ENCODE measurements at places on chromosomes 13 and 19.

DNA sequence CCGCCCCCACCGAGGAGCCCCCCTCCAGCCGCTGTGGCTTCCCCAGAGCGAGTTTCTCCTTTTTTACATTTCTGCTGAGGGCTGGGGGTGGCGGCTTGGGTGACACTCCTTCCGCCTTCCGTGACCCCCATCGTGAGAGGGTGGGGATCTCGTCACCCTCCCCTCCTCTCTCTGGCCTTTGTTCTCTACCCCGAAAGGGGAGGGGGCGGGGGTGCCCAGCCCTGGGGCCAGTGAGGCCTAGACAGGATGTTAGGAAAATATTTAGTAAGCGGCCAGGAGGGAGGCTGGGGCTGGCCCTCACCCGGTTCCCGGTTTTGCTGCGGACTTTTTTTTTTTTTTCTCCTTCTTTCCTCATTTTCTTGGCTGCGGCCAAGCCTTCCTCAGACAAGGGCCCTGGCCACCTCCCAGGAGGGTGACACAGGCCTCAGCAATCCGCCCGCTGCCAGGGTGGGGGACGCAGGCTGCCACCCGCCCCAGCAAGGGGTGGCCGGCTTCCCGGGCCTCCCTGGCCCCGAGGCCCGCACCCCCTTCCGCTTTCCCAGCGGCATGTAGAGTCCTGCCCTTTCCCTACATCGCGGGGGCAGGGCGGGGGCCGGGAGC, 3.9 kb downstream of the MIDN start:
- DNase-seq = peak; percentile 86

DNA sequence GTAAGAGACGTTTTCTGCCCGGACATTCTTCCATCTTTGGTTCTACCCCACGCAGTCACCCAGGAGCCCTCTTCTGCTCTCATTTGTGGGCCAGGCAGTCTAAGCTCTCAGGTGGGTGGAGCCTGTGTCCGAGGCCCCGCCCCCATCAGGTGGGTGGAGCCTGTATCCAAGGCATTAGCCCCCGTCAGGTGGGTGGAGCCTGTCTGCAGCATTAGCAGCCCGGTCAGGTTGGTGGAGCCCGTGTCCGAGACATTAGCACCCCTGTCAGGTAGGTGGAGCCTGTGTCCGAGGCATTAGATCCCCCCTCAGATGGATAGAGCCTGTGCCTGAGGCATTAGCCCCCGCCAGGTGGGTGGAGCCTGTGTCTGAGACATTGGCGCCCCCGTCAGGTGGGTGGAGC, 45.5 kb upstream of the C13orf46 start:
- peak; percentile 60 for DNase-seq

GRCh38 chr13:111609631-111610030, 289.2 kb downstream of the TEX29 start:
- no peak for DNase-seq

- DNase-seq = no peak
Measured at GRCh38 chr13:97849305-97849704, 104.2 kb upstream of the IPO5 start.

DNA sequence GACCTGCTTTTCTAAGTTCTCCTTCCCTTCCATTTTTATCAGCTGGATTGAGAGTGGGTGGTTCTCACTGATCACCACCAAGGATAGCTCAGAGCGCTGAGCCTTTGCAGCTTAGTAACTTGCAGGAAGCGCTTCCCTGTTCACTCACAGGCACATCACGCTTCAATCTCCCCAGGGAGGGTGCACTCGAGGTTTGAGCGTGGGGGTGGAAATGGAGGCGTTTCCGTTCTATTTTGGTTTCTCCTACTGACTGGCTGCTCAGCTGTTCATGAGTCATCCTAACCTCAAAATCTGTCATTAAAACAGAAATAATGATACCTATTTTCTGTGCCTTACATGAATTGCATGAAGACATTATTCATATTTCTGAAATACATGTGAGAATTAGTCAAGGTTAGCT, 292.1 kb downstream of the SPRY2 start:
- DNase-seq = peak; percentile 31

DNA sequence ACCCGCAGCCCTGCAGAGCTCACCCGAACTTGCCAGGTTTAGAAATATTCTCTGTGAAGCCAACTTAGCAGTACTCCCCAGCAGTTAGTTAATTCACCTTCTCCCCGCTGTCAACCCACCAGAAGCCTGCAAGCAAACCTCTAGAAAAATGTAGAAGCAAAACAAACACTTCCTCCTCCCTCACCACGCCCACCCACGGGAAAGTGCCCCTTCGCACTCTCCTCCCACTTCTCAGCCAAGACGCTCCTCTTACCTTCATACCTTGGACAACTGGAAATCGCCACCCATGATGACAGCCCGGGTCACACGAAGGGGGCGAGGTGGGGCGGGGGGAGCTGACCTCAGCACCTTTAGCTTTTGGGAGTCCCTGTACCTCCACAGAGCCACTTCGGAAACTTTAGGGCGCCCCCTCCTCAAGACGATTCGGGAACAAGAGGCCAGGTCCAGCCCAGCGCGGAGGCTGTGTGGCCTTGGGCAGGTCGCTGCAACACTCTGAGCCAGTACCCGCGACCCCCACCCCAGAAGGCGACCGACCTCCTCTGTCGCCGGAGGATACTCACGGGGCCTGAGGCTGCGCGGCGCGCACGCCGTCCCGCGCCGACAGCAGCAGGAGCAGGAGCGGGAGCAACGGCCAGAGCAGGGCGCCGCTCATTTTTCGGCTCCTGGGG, 485 bp downstream of the CPAMD8 start:
- DNase-seq = peak; percentile 6

DNA sequence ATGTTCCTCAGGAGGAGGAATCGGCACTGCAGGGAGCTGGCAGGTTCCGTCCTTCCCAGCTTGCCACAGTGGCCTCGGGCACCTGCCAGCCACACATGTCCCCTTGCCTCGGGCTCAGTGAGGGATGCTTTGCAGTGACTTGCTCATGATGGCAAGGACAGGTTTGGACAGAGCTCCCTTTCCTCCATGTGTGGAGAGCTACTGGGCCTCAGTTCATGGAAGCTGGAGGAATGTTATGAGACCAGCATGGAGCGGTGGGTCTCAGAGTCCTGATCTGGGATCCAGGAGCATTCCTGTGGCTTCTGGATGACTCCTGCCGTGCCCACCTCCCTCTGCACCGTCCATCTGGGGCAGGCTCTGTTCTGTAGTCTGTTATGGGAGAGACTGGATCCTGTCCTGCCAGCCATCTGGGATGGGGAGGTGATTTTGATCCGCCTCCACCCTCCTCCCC, 59.2 kb downstream of the SIPA1L3 start:
- DNase-seq = no peak

DNA sequence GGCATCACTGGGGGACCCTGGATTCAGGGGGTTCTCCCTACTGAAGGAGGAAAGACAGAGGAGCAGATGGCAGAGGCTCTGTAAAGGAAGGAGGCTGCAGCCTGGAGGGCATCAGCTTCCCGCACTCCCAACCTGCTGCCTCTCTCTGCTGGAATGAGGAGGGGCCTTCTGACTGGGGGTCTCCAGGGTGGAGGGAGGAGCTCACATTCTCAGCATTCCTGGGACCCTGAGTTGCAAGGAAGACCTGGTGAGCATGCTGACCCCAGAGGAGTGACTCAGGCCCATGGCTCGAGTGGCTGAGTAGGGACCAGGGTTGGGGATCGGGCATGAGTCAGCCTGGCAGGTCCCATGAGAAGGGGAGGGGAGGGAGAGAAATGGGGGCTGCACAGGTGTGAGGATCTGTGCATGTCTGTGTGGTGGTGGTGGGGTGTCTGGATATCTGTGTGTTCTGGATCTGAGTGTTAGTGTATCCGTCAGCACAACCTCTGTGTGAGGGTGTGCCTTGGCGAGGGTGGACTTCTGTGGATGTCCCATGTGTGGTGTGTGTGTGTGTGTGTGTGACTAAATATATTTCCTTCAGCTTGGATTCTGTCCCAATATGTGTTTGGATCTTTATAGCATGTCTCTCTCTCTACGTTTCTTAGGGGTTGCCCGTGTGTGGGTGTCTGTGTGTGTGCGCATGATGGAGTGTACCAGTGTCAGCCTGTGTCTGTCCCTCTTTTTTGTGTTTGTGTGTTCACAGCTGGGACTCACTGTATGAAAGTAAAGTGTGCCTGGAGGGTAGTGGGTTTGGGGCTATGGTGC, 4.6 kb downstream of the AXL start:
- DNase-seq = no peak

- no peak for DNase-seq
Measured at GRCh38 chr13:73939603-73940002, 194.6 kb downstream of the KLF12 start.

- DNase-seq = no peak
Measured at GRCh38 chr13:30222254-30222653, 85.1 kb downstream of the KATNAL1 start.

DNA sequence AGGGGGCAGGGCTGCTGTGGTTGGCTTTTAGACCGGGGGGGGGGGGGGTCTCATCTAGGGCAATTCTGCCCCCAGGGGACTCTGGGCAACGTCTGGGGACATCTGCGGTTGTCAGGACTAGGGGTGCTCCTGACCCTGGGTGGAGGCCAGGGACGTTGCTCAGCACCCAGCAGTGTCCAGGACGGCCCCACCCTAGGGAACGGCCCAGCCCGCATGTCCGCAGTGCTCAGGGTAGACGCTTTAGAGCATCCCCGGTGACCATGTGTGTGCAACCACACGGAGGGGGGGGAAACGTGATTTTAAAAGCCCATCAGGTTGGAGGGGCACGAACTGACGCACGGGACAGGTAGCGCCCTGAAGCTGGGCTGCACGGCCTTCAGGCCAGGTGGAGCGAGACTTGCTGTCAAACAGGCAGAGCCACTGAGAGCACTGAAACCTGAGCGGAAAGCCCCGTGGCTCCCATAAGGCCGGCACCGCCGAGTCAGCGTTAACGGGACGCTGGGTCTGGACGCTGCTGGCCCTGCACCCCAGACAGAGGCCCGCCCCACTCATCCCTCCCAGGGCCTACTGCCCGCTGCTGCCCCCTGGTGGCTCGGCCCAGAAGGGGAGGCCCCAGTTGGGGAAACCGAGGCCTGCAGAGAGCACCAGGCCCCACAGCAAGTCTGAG, 8.3 kb downstream of the CACTIN start:
- peak; percentile 46 for DNase-seq

GRCh38 chr19:10554760-10555609, 10.8 kb downstream of the KRI1 start:
- DNase-seq = no peak

GRCh38 chr19:21617740-21618339, 112.4 kb downstream of the ZNF429 start:
- DNase-seq = no peak

DNA sequence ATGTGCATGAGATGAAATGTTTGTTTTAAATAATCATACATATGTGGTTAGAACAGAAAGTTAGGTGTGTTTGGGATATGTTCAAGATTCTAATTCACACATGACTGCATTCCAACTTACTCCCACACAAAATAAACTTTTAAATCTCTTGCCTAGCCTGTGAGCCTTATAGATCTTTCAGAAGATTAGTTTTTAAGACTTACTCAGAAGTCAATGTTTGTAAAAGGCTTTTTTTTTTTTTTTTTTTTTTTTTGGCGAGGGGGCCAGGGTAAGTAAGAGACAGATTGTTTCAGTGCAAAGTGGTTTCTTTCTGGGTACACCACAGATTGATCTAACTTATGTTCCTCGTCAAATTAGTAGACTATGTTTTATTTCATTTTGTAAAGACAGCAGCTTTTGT, 39.1 kb downstream of the GPR180 start:
- no peak for DNase-seq

GRCh38 chr19:18780631-18781030, 10.5 kb downstream of the COMP start:
- no peak for DNase-seq

GRCh38 chr19:39180749-39181148, 16.0 kb upstream of the NCCRP1 start:
- no peak for DNase-seq

DNA sequence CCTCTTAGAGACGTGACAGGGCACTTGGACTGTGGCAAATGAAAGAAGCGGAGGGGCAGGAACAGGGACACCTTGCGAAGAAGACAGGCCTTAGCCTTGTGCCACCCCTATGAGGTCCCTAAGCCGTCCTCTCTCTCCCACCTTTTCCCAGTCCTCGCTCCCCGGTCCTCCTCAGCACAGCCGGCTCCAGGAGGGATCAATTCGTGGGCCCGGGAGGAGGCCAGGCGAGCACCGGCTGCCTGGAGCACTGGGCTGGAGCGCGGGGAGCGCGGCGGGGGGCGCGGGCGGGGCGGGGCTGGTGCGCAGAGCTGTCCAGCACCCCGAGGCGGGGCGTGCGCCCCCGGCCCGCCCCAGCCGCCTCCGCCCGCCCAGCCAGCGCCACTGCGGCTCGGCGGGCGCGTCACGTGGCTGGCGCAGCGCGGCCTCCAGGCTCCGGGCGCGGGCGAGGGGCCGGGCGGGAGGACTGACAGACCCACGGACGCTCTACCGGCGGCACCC, at the start of gene LRP3:
TSS of gene LRP3 (plus strand) at position 466 of the 498 bp plus-strand sequence. CDS start 456 bp downstream, outside the sequence.
- no peak for DNase-seq

DNA sequence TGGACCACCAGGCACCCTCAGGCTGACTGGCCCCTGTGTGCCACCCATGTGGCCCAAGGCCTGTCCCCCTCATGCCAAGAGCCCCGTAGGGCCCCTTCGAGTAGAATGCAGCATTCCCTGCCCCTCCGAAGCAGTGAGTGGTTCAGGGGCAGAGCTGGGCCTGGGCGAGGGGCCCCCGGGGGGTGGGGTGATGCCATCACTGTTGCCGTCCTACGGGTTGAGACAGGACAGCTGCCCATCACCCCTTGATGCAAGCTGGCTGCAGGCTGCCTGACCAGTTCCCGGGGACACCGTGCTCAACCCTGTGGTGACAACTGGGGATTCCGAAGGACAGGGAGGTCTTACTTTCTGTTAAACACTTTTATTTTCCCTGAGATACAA, 4.7 kb downstream of the SBNO2 start:
- DNase-seq = no peak

GRCh38 chr19:10116085-10116865, 3.4 kb downstream of the EIF3G start:
- no peak for DNase-seq

GRCh38 chr13:29859971-29860370, 9.6 kb upstream of the UBL3 start:
- DNase-seq = no peak

DNA sequence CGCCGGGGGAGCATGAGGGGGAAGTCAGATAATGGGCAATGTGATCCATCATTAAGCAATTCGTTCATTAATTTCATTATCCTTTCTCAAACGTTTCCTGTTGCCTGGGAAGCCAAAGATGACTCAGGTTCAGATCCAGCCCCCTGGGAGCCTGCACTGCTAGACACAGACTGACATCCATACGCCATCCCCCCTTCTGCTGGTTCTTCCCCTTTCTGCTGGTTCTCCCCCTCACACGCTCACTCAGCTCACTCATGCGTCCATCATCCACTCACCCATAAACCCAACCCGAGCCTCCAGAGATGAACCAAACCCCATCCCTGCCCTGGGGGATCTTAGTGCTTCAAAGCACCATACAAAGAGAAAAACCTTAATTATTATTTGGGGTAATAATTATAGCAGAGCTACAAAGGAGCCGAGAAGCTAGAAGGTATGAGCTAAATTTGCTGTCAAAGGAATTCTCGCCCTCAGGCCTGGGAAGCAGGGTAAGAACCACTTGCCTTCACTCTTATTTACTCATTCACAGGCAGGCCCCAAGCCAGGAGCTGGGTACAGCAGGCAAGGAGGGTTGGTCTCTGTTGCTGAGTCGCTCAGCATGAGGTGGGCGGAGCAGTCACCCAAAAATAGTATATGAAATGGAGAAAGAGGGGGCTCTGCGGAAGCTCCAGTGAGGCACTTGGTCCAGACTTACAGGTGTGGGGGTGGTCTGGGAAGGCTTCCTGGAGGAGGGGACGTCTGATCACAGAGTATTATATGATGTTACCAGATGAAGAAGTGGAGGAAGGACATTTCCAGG, 7.0 kb upstream of the ZNF444 start:
- DNase-seq = no peak

- no peak for DNase-seq
Measured at GRCh38 chr13:20363603-20364002, 131.5 kb upstream of the GJB6 start.
